ENCODE measurements at places on chromosomes 4 and X.
A peak's percentile ranks its signal among the peaks of the same experiment; 100 is the strongest.

- DNase-seq, result peak; percentile 5
Observed at GRCh38 chr4:76803522-76803921, 94.4 kb downstream of the SOWAHB start.

GRCh38 chr4:167238226-167238625 lies 3.9 kb upstream of the SPOCK3 start:
- DNase-seq, result no peak

- DNase-seq, result peak; percentile 34
Observed at GRCh38 chr4:26051240-26051639, 137.2 kb downstream of the SMIM20 start.

- no peak for DNase-seq
Observed at GRCh38 chr4:7295911-7296660, 103.7 kb downstream of the SORCS2 start.

DNA sequence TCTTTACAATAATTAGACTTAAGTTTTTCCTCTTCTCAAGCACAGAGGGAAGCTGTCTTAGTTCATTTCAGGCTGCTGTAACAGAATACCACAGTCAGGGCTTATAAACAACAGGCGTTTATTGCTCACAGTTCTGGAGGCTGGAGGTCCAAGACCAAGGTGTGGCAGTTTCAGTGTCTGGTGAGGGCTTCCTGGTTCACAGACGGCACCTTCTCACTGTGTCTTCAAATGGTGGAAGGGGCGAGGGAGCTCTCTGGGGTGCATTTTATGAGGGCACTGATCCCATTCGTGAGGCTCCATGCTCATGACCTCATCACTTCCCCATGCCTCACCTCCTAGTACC lies 115.7 kb upstream of the MXRA5 start:
- DNase-seq, result no peak
